ENCODE measurements at places on chromosomes 2 and 18.

GRCh38 chr18:45236676-45237075 is 378.6 kb upstream of the SLC14A2 start:
- DNase-seq, result no peak

DNA sequence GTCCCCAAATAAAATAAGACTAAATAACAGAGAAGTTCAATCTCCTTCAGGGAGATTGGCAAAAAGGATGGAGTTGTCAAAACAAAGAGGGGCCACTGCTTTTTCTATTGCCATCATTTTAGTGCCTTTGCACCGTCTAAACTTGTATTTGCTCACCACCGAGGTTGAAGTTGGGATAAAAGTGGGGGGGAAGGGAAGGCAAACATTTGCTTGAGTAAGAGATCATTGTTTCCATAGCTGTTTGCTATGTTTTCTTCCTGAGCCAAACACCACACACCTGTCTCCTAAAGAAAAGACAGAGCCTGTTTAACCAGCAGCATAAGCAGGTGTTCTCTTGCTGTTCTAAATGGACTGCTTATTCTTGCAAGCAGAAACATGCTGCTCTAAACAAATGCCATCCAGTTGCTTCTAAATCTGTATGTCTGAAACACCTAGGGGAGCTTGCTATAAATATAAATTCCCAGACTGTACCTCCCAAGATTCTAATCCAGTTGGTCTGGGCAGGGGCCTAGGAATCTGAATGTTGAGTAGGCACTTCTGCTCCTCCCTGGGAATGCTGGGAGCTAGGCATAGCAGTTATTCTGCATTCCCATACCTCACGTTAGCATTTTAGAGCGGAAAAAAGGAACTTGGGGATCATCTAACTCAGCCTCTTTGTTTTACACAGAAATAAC is 179.4 kb upstream of the ARL4C start:
- no peak for DNase-seq

DNA sequence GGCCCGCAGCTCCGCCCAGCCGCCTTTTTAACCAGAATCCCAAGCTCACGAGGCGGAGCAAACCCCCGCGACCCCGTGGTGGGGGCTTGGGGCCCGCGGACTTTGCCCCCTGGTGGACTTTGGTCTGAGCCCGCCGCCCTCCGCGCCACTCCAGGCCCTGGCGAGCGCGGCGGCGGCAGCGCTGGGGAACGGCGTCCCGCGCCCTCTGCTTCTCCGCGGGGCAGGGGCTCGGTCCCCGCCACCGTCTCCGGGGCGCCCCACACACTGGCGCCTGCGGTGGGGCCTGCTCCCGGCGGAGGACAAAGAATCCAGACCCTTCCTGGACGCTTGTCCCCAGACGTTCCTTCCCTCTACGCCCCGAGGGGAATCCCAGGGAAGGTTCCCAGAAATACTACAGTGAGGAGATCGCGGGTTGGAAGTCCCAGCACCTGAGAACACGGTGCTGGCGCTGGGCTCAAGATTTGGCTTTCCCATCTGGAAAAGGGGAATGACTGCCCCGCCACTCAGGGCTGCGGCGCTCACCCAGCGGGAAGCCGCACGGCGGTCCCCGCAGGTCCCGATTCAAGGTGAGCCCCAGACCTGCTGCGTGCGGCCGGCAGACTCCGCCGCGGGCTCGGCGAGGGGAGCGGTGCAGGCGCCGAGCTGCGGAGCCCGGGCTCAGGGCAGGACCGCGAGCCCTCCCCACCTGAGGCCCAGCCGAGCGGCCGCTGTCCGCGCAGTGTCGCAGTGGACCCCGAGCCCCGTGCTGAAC is at the start of gene HAAO:
TSS of gene HAAO (minus strand) at position 1 of the 751 bp plus-strand sequence. CDS start 47 bp downstream, outside the sequence.
- DNase-seq, result peak; percentile 62

GRCh38 chr2:128324897-128325410 is 6.3 kb upstream of the HS6ST1 start:
- no peak for DNase-seq

DNA sequence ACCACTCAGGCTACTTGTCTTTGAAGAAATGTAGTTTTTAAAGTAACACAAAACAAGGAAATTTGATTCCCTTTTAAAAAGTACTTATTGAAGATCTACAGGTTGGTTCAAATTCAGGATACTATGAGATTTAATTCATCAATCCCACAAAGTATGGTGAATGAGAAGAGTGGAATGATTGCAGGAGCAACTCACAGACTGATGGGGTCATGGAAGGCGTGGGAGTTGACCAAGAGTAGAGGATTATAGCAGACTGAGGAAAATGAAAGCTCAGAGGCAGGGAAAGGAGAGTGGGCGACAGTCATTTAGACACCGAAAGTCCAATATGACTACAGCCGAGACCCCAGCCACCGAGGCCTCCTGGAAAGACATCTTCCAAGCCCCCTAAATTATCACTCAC is 12.5 kb upstream of the DAPL1 start:
- DNase-seq, result no peak

GRCh38 chr18:22018366-22018765 is 151.0 kb upstream of the GATA6 start:
- no peak for DNase-seq

GRCh38 chr2:5285872-5286769 is 406.1 kb upstream of the SOX11 start:
- no peak for DNase-seq

DNA sequence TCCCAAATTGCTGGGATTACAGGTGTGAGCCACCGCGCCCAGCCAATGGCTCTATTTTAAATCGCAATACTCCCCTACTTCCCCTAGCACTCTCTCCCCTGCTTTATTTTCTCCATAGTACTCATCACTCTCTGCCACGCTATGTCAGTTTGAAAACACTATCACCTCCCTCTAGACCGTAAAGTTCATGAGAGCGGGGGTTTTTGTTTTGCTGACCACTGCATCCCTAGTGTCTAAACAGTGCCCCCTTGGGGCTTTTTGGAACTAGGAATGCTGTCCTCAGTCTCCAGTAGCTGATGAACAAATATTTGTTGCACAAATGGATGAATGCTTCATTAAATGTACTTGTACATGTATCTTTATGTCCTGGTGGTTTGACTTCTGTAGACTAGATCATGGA is 44.1 kb downstream of the ATOH8 start:
- peak; percentile 84 for DNase-seq

GRCh38 chr2:230909841-230910545 is 15.0 kb downstream of the GPR55 start:
- no peak for DNase-seq

DNA sequence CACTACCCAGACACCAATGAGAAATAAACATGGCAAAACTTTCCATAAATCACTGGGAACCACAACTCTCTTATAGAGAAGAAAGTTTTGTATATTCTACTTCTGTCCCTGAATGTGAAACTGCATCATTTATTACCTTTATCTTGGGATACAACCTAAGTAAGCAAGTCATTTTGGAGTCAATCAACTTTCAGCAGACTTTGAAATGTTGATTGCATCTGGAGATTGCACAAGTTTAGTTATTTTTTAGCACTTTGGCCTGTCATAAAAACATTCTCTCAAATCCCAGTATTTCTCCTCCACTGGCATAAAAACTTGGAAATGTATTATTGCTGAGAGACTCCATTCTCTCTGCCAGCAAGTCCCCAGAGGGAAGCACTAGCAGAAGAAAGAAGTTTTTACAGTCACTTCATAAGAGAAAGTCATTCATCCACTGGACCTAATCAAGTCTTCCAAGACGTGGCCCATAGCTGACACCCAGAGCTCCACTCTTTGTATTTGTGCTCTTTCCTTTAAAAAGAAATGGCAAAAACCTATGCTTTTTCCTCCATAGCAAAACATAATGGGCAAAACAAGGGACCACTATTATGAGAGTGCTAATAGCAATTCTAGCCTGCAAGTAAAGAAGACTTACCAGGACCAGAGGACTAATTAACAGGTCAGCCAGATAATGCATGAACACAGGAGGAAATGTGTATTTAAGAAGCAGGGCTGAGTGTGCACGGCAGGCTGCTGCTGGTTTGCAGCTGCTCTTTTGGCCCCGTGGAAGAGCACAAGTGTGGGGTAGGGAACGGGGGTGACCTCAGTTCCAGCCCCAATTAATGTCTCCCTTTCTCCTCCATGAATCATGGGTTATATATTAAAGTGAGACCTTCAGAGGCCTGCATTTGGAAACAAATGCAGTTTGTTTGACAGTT is 171.5 kb downstream of the INO80D start:
- DNase-seq, result peak; percentile 56

- DNase-seq, result no peak
Observed at GRCh38 chr2:170218931-170219330, 41.0 kb downstream of the MYO3B start.

DNA sequence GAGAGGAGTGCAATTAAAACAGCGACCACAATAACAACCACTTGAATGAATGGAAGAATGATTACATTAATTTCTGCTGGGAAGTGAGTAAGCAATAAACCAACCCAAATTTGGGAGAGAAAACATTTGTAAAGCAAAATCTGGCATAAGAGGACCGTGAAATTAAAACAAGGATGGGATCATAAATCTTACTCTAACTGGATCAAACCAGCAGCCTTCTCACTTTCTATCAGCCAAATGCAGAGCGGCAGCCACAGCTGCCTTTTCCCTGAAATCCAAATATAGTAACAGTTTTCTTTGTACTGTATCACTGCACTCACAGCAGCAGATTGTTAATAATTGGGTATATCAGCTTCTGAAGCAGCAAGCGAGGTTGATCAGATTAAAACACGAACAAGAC is 245.2 kb upstream of the REG3G start:
- DNase-seq, result peak; percentile 66

GRCh38 chr2:216596236-216596979 is 36.8 kb upstream of the IGFBP2 start:
- peak; percentile 26 for DNase-seq

GRCh38 chr2:117979911-117980701 is 33.8 kb downstream of the CCDC93 start:
- no peak for DNase-seq

- DNase-seq, result peak; percentile 99
Observed at GRCh38 chr2:109613922-109614714, at the start of the genes SEPTIN10 and SOWAHC. Gene SEPTIN10 (minus strand): TSS chr2:109613966. CDS start chr2:109613827, 139 bp downstream. Gene SOWAHC (plus strand): TSS chr2:109614364. CDS start chr2:109614490, 126 bp downstream.

DNA sequence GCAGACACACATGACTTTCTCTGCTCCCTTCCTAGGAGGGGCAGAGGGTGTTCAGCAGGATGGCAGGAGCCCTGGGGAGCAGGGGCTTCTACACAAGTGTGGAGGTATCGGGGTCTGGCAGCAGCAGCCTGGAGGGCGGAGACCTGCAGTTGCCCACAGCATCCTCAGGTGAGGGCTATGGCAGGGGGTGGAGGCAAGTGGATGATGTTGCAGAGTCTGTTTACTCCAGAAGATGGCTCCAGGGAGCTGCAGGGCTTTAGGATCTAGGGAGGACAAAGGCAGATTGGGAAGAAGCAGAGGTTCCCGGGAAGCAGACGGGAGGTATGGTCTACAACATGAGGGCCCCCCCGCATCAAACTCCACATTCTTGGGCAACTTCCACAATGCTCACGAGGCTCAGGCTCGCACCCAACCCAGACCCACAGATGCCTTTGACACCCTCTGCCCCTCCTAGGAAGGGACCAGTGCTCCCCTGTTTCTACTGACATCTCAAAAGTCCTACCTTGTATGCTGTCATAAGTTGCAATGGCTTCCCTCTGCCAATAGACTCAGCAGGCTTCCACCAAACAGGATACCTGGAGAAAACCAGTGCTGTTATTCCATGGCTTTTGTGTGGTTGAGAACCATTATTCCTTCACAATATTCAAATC is 12.0 kb upstream of the ATP6V1C2 start:
- peak; percentile 54 for DNase-seq

DNA sequence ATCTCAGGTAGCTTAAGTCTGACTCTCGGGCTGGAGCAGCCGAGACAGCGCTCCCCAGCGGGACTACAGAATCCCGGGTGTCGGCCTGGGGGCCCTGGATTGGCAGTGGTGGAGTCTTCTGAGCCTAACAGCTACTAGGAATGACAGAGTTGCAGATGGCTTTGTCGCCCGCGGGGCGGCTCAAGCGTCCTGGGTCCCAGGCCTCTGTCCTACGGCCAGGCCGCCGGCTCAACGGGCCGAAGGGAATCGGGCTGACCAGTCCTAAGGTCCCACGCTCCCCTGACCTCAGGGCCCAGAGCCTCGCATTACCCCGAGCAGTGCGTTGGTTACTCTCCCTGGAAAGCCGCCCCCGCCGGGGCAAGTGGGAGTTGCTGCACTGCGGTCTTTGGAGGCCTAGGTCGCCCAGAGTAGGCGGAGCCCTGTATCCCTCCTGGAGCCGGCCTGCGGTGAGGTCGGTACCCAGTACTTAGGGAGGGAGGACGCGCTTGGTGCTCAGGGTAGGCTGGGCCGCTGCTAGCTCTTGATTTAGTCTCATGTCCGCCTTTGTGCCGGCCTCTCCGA is 8.8 kb downstream of the SIX2 start:
- DNase-seq, result no peak

DNA sequence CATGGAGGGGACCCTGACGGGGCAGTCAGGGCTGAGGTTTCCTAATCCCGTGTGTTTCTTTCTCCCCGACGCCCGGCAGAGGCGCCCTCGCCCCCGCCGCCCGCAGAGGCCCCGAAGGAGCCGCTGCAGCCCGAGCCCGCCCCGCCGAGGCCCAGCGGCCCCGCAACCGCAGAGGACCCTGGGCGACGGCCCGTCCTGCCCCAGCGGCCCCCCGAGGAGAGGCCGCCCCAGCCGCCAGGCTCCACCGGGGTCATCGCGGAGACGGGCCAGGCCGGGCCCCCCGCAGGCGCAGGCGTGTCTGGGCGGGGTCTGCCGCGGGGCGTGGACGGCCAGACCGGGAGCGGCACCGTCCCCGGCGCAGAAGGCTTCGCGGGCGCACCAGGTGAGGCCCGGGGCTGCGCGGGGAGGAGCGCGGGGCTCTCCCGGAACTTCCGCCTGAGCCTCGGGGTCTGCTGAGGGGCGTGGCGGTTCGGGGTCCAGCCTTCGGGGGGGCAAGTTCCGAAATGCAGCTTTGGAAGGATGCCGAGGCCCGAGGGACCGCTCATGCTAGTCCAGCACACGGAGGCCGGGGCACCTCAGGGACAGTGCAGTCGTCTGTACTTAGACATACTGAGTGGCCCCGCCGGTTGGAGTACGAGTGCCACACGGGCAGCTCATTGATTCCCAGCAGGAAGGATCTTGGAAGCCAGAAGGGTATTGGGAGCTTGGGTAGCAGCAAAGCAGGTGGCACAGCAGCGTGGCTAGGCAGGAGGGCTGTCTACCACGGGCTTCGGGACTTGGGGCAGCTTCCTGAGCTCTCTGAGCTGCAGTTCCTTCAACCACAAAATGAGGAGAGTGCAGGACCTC is 60.1 kb downstream of the EMILIN2 start:
- no peak for DNase-seq

Data from SJCRH30 (cell line).